ENCODE measurements at places on chromosomes 5 and 9.

GRCh38 chr5:159102311-159102934 lies 2.7 kb upstream of the EBF1 start:
- no peak for DNase-seq

GRCh38 chr9:84371737-84372136 lies 31.2 kb upstream of the SLC28A3 start:
- peak; percentile 18 for DNase-seq

GRCh38 chr5:73745836-73746235 lies 119.8 kb downstream of the ARHGEF28 start:
- DNase-seq, result no peak

GRCh38 chr5:119304439-119305211 lies 51.2 kb upstream of the TNFAIP8 start:
- DNase-seq, result peak; percentile 68

DNA sequence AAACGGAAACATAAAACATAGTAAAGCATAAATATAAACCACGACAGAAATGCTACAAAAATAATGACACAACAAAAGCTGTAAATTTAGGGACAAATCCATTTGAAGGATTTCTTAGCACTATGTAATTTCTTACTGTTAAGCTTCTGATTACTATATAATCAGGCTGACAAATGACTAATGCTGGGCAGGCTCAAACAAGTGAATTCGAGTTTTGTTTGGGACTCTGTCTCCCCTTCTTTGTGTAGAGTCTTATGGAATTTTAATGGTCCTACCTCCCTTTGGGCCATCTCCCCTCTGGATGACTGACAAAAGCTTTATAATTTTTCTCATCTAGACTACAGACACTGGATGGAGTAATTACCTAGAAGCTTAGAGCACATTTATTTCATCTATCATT lies 24.6 kb upstream of the KIF2A start:
- no peak for DNase-seq

DNA sequence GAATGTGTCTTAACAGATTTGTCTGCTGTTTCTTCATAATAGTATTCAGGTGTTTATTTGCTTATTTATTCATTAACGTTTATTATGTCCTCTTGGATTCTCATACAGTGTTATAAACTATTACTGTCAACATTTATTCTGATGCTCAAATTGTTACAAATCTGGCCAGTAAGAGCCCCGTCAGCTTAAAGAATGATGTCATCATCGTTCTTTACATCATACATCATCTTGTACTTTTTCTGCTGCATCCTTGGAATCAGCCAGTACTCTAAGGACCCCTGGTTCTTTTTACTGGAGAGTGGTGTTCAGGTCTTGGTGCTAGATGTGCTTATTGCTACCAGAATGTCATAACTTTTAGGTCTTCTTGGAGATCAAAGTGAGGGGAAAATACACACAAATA lies 86.6 kb downstream of the SH3GL2 start:
- no peak for DNase-seq

Data from kidney tubule cell (primary cell).